ENCODE measurements at places on chromosomes 16 and 17.
A peak's percentile ranks its signal among the peaks of the same experiment; 100 is the strongest.

GRCh38 chr17:2893422-2893914 lies 97.2 kb downstream of the RAP1GAP2 start:
- DNase-seq: no peak

DNA sequence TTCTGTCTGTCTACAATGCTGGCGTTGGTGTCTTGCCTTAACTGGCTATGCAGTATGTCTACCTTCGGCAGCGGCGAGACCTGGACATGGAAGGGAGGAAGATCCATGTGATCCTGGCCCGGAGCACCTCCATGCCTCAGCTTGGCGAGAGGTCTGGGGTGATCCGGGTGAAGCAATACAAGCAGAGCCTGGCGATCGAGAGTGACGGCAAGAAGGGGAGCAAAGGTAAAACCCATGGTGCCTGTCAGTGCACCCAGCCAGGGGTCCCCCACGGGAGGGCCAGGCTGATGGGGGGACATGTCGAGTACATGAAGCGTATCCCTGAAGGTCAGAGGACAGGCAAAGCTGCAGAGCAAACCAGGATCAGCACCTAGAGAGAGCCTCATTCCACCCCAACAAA lies 22.8 kb downstream of the PCTP start:
- no peak for DNase-seq

DNA sequence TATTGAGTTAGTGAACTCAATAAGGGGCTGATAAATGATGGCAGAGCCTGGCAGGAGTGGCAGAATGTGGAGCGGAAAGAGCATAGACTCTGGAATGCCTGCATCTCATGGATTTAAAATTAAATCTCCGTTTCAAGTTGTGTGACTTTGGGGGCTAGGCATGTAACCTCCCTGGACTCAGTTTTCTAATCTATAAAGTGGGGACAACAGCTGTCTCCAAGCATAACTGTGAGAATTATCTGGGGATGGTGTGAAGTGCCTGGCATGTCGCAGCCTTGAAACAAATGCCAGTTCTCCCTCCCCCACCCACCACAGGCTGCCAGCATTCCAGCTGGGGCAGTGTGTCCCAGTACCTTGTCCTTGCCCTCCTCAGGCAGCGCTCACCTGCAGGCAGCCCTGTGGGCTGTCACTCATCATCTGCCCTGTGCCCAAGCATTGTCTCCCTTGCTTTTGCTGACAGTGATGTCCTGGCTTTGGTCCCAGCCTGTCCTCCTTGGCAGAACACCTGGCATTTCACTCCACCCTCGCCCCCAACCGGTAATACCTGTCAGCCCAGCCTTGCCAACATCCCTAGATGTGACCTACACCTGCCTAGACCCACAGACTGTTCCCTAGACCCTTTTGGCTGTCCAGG lies 129.6 kb downstream of the MRM1 start:
- no peak for DNase-seq

DNA sequence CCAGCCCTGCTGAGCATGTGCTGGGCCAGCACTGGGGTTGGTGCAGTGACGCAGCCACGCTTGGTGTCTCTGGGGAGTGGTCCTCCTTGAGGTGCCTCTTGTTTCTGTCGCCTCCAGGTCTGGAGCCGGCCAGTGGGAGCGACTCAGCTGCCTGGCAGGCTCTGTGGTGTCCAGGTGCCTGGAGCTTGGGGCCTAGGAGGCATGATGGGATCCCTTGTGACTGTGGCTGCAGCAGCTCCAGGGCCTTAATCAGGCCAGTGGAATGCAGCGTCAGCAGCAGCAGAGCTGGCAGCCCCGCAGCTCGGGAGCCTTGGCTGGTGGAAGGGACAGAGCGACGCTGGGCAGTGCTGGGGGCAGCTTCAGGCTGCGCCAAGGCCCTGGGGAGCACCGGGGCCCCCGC lies 74.7 kb upstream of the CIBAR2 start:
- DNase-seq: no peak

- DNase-seq: no peak
Measured at GRCh38 chr17:63476854-63477479, at the start of gene ACE. Gene ACE, plus strand, starts transcription at chr17:63477061. Its CDS starts 34 bp downstream, at chr17:63477095.

- no peak for DNase-seq
Measured at GRCh38 chr16:10964891-10965326, 20.5 kb downstream of the CLEC16A start.

DNA sequence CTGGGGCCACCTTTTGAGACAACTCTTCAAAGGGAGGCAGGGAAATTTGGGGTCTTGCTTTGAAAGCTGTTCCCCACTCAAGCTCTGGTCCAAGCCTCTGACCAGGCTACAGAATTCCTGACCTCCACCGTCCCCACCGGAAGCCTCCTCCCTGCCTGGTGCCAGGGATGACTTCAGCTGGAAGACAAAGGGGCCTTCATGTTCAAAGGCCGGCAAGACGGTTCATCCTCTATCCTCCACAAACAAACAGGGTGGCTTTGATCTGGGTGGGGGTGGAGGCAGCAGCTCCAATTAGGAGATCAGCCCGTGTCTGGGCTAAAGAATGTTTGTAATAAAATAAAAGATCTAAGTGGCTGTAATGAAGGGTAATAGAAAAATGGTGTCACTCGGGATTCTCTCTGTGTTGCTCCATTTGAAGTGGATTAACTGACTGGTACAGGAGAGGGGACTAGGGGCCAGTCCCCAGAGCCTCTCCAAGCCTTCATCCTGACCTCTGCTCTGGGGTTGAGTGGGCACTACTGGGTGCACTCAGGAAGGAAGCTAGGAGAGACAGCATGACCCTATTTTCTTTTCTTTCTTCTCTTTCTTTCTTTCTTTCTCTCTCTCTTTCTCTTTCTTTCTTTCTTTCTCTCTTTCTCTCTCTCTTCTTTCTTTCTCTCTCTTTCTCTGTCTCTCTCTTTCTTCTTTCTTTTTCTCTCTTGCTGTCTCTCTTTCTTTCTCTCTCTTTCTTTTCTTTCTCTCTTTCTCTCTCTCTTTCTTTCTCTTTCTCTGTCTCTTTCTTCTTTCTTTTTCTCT lies 27.5 kb upstream of the NKD1 start:
- DNase-seq: no peak

DNA sequence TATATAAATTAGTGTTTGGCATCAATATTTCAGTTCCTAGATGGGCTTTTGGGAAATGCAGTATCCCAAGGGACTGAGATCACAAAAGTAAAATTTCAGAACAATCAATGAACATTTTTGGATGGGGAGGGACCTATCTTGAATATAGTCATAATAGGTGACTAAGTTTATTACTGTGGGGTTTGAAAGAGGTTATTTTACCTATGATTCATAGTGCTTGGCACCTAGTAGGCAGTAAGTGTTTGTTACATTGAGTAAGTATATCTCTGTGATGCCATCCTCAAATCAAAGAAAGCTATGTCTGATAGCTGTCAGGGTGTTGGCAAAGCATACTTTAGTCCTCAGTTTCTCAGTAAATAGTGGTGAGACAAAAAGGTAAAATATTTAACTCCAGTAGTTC lies 36.9 kb downstream of the ZNF207 start:
- DNase-seq: no peak

- DNase-seq: no peak
Measured at GRCh38 chr16:12379318-12379717, 402.8 kb downstream of the SNX29 start.

- peak; percentile 98 for DNase-seq
Measured at GRCh38 chr17:43477832-43478634, 5.7 kb upstream of the DHX8 start.

DNA sequence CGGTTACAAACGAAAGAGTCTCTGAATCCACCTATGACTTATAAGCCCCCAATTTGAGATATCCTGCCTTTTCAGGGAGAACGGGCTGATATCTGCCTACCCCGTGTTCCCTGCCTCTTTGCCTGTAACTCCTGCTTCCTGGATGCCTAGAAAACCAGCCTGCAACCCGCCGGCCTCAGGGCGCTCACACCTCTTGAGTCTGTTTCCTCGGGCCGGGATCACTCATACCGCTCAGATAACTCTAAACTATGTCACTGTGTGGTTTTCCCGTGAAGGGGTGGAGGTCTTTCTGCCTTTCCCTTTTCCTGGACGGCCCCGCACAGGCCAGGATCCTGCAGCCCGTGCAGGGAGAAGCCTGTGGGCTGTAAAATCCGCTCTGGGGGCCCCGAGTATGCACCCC lies 10.4 kb downstream of the RPUSD1 start:
- no peak for DNase-seq

DNA sequence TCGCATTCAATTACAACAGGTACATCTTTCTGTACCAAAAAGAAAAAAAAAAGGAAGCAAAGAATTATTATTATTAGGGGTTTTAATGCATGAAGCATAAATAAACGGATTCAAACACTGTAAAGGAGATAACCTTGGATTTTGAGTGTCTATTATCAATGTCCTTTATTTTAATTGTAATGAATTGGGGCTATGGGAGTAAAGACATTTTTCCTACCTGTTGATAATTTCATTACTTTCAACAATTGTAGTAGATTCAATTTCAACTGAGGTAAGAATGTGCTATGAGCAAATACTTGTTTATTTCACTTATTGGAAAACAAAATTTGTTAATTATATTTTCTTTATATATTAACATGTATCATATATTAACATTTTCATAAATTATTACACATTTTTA lies 855.6 kb downstream of the KCNJ2 start:
- DNase-seq: no peak

DNA sequence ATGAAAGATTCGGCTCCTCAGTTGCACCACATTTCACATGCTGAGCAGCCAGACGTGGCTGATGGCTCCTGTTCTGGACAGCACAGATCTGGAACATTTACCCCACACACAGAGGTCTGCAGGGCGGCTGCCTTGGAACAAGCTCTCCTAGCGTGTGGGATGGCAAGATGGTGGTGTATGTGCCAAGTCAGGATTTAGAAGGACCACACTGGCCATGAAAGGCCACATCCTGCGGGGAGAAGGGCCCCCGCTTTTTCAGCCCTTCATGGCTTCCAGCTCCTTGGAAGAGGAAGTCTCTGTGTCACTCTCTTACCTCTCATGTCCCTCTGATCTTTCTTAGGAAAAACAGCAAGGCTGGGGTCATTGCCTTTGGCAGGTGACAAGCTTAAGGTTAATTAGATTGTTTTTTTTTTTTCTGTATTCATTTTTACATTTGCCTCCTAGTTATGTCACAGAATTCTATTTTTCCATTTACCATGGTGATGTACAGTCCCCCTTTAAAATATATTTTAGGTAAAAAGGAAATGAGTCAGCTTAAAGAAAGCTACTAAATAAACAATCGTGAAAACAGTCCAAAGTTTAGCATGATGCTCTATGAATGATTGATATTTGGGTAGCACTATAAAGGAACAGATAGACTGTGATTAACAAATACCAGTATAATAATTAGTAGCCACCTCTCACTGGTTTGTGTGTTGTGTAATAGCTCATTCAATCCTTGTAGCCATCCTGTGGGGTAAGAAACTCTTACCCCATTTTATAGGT lies 396.6 kb downstream of the CPPED1 start:
- DNase-seq: no peak

GRCh38 chr17:35906926-35907637 lies 23.5 kb downstream of the RDM1 start:
- DNase-seq: no peak

Data from NCI-H1694 treated with DMSO at 0.1 percent for 48 hours (cell line).